ENCODE measurements at places on chromosomes 6 and 20. TPM values are rescaled to one million over a fixed set of nuclear protein-coding genes. Genes with fewer than 3 reads are reported as not detected.

Gene IL17F
- not detected for total RNA-seq

Gene BFSP1
- 8.8 TPM for total RNA-seq

Gene ULBP3
- 18.4 TPM for total RNA-seq

Gene PSORS1C2
- total RNA-seq = not detected

Gene LKAAEAR1
- not detected for total RNA-seq

Gene CFB
- total RNA-seq = 1.5 TPM

Gene SLC22A2
- total RNA-seq = not detected

GRCh38 chr6:92541448-92542060, 877.8 kb downstream of the EPHA7 start:
- DNase-seq = no peak

- DNase-seq = no peak
These were observed 459.7 kb upstream of the HTR1E start for GRCh38 chr6:86477500-86478148.

DNA sequence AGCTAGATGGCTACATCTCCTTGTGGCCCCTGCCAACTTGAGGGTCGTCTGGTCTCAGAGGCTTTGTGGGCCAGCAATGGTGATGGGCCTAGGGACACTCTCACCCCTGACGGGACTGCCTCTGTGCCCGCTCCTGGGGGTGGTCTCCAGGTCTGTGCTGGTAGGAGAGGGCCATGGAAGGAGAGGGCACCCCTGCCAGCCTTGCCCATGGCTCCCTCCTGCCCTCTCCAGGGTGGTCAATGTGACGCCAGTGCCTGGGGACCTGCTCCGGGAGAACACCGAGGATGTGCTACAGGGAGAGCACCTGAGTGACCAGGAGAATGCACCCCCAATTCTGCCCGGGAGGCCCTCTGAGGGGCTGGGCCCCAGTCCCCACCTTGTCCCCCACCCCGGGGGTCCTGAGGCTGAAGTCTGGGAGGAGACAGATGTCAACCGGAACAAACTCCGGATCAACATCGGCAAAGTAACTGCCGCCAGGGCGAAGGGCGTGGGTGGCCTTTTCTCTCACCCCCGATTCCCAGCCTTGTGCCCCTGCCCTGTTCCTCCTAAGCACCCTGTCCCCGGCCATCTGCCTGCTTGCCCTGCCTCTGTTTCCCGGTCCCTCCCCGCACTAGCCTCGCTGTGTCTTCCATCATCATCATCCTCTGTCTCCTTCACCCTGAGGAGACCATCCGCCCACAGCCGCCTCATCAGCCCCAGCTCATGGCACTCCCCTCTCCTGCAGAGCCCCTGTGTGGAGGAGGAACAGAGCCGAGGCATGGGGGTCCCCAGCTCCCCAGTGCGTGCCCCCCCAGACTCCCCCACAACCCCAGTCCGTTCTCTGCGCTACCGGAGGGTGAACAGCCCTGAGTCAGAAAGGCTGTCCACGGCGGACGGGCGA, 15.8 kb downstream of the TTBK1 start:
- DNase-seq = no peak

- no peak for DNase-seq
These were observed 146.7 kb upstream of the TAB2 start for GRCh38 chr6:149170564-149171452.

GRCh38 chr20:25223179-25223661, 24.7 kb upstream of the PYGB start:
- peak; percentile 76 for DNase-seq

DNA sequence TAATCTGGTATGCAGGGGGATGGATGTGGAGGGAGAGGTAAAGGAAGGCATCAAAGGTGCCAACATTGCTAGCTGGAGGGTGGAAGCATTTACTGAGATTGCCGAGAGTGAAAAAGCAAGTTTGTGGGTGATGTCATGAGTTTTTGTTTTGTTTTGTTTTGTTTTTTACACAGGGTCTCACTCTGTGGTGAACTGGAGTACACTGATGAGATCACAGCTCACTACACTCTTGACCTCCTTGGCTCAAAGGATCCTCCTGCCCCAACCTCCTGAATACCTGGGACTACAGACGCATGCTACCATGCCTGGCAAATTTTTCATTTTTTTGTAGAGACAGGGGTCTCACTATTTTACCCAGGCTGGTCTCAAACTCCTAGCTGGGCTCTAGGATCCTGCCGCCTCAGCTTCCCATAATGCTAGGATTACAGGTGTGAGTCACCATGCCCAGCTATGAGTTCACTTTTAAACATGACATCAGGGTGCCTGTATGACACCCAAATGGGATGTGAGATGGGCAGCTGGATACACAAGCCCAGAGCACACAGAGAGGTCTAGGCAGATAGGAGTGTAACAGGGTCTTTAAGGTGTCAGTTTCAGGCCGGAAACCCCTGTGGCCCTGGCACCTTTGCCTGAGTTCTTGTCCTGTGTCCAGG, 35.1 kb upstream of the HMGA1 start:
- DNase-seq = no peak

- DNase-seq = no peak
These were observed 456.6 kb downstream of the PRKN start for GRCh38 chr6:162270966-162271365.

DNA sequence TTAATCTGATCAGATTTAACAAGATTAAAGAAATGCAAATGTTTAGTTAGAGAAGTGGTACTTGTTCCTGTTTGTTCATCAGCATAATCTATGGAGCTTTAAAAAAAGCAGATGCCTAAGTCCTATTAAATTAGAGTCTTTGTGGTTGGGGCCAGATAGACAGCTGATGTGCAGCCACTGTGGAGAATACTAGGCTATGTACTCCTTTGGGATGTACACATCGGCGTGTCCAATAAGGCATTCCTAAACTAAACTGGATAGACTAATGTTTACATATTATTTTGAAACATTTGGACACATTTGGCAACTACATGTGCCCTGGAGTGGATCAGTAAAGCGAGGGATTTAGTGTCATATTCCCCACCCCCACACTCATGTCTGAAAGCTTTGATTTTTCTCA, 459.5 kb downstream of the LMBRD1 start:
- no peak for DNase-seq

DNA sequence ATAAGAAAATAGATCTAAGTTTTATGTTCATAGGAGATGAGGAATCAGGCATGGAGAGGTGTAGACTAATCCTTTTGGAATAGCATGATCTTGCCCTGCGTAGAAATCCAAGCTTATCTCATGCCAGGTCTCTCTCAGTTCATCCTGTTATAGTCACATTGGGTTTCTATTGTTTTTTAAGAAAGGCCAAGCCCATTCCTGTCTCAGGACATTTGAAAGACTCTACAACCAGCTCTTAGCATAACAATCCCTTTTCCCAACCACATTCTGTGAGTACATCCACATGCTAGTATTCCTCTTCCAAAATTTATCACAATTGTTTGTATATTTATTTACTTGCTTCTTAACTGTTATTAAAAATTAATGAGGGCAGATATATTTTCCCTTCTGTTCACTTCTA, 130.3 kb downstream of the MMUT start:
- no peak for DNase-seq

DNA sequence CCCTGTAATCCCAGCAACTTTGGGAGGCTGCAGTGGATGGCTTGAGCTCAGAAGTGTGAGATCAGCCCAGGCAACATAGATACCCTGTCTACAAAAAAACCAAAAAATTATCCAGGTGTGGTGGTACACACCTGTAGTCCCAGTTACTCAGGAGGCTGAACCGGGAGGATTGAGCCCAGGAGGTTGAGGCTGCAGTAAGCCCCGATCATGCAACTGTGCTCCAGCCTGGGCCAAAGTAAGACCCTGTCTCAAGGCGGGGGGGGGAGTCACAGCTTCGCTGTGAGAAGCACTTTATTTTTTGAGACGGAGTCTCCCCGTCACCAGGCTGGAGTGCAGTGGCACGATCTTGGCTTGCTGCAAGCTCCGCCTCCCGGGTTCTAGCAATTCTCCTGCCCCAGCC, 54.2 kb downstream of the EZR start:
- DNase-seq = no peak

DNA sequence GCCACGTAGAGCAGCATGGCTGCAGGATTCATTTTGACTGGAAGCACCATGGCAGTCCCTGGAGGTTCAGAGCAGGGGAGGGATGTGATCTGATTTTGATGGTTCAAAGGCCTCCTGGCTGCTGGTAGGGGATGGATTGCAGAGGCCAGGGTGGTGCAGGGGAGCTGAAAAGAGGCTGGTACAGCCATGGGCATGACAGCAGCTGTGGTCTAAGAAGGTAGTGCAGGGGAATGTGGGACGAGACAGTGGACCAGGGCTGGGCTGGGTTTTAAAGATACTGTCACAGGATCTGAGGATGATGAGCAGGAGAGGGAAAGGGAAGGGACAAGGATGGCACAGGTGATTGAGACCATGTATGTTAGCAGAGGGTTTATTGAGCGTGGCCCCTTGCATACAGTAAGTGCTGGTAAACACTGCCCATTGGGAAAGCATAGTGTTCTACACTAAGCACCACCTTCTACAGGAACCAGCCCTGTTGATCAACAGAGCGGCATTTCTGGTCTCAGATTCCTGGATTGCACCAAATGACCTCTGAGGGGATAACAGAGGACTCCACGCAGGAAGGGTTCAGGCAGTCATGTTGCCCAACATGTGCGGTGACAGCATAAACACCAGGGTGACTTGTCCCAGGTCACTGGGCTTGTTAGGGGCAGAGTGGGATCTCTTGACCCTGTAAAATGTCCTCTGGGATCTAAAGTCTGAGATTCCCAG, 14.5 kb upstream of the SIRPA start:
- no peak for DNase-seq

DNA sequence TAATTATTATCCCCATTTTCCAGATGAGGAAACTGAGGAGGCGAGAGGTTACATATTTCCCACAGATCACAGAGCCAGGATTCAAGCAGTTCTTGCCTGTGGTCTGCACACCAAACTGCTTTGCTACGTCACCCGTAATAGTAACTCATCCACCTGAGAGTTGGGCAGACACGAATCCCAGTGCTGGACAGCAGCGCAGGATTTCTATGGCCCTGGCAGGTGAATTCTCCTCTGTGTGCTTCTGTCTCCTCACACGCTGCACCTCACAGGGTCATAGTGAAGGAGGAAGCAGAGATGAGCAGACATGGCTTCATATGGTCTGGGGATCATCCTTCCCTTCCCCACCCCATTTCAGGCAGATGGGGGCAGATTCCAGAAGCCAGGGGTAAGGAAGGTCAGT, 127.0 kb upstream of the LRFN2 start:
- no peak for DNase-seq

GRCh38 chr20:51037532-51038115, 14.7 kb upstream of the KCNG1 start:
- no peak for DNase-seq

- DNase-seq = no peak
These were observed 420.6 kb upstream of the MMS22L start for GRCh38 chr6:97703661-97704060.

DNA sequence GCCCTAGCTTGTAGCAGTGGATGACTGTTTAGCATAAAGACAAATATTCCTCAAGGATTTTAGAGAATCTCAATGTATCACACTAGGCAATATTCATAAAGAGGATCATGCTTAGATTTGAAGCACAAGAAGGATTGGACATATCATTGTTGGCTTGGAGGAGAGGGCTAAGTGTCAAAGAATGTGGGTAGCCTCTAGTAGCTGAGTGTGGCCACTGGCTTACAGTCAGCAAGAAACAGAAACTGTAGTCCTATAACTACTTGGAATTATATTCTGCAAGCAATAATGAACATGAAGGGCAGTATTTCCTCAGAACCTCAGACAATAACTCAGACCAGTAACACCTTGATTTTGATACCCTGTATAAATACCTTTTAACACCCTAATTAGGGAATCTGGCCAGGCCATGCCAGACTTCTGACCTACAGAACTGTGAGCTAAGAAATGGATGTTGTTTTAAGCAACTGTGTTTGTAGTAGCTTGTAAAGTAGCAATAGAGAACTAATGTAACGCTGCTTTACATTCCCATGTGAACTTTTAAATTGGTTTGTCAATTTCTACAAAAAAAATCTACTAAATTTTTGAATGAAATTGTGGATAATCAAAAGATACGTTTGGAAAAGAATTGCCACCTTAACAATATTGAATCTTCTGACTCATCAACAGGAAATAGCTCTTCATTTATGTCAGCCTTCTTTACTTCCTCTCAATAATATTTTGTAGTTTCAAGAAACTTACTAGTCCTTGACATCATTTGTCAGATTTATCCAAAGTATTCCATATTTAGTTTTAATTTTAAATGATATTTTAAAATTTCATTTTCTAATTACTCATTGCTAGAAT, 65.2 kb upstream of the RSPO3 start:
- no peak for DNase-seq

DNA sequence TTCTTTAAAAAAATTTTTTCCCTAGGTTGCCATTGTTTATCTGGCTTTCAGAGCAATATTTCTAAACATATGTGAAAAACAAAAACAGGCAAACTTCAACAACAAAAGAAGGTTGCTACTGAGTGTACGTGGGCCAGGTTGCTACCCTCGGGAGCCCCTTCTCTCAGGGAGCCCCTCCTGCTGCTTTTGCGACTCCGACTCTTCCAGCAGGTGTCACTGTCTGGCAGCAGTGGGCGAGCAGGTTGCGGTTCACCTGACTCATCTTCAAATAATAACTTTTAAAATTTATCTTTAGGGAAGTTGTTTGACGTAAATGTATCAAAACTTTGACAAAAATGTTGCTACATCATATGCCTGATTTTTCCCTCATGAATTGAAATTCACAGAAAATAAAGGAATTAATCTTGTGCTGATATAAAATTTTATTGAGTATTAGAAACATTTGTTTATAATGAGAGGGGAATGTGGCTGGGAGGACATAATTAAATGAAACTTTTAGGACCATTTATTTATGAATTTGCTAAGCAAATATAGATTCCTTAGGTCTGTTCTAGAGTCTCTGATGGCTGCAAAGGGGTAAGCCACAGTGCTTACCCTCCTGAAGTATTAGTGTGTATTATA, 138.8 kb downstream of the HIVEP1 start:
- peak; percentile 19 for DNase-seq

DNA sequence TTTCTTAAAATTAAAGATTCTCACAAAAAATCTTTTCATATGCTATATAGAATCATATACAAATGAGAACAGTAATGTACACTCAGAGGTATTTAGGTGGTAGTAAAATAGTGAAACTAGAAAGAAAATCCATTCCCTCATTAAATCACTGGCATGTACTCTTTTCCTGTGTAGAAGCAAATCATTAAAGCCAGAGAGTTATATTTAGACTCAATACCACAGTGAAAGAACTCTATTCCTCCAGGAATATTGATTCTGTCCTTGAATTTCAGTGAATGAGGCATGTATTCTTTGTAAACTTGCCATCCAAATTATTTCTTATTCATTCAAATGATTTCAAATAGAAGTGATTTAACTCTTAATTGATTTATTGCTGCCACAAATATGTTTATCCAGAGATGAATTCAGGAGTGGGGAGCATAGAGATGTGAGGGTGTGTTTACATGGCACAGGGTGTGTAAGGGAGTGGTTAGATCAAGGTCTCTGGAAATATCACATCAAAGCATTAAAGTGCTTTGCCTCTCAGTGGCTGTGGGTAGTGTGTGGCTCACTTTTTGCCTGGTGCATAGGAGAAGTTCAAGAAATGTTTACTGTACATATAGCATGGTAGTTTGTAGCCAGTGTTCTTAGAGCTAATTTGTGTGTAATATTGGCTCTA, 141.2 kb downstream of the FAM83B start:
- DNase-seq = no peak

GRCh38 chr6:56043761-56044160, 168.4 kb upstream of the BMP5 start:
- DNase-seq = no peak
